Stimulated activated CD4-positive, alpha-beta T cell treated with anti-CD3 and anti-CD28 coated beads, TNF-alpha, amount 100 ng/mL, for 4 hours (primary cell): ENCODE measurements at places on chromosomes 12 and 14.

GRCh38 chr14:61176686-61177085 is 104.5 kb downstream of the TMEM30B start:
- DNase-seq: no peak

- no peak for DNase-seq
These were observed 2.8 kb downstream of the CAND1 start for GRCh38 chr12:67271976-67272375.

- DNase-seq: no peak
These were observed 14.0 kb downstream of the PGAM5 start for GRCh38 chr12:132724506-132725241.

DNA sequence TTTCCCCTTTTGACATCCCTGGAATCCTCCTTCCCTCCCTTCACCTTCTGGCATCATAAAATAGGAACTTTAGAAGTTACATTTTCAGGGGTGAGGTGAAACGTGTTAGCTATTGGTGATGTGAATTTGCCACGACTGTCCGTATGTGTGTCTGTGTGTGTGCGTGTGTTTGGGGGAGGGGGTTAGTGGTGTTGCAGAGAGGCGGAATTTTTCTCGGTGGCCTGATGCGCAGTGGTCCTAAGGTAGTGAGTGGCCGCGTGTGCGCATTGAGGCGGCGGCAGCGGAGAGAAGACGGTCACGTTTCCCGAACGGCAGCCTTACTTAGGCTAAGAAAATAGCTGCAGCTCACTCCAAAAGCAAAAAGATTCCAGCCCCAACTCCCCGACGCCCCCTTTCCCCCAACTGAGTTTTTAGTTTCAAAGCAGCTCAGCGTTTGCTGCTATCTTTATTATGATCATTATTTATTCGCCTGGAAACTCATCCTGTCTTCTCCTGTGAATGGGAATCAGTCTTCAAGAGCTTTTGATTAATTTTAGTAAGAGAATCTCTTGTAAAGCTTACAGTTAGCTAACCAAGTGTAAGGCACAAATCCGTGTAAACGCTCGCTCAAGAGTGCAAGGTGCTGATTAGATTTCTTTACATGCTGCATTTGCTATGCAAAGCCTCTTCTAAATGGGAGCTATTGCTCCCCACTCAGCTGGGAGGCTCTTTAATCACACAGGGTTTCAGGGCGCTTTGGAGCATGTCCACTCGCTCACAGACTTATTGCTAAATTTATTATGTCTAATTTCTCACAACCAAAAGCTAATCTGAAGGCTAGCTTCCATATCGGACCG is 4.7 kb downstream of the FLRT2 start:
- no peak for DNase-seq

DNA sequence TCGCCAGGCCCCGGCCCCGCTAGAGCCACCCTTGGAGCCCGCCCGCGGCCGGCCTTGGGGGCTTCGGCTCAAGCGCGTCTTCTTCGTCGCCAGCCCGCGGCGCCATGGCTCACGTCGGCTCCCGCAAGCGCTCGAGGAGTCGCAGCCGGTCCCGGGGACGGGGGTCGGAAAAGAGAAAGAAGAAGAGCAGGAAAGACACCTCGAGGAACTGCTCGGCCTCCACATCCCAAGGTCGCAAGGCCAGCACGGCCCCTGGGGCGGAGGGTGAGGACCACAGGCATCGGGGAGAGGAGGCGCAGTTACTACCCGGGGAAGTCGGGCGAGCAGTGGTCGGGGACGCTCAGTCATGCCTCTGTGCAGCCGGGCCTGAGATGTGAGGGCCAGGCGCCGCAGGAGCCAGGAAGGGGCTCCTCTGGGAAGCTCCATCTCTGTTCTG is 573 bp downstream of the ARL6IP4 start:
- DNase-seq: no peak
